ENCODE measurements at places on chromosomes 13 and 19. TPM values are rescaled to one million over a fixed set of nuclear protein-coding genes. Genes with fewer than 3 reads are reported as not detected.

The FGF21 gene
- not detected for total RNA-seq

The PSG1 gene
- 1.7 TPM for total RNA-seq

The SYCN gene
- total RNA-seq: not detected

The IL12RB1 gene
- total RNA-seq: 0.33 TPM

The MCEMP1 gene
- total RNA-seq: not detected

The ACER1 gene
- not detected for total RNA-seq

The RUBCNL gene
- 2.7 TPM for total RNA-seq

The DAND5 gene
- 0.13 TPM for total RNA-seq

The CATSPERD gene
- total RNA-seq: not detected

The CRTC1 gene
- 5.3 TPM for total RNA-seq

The TRIM13 gene
- 17.7 TPM for total RNA-seq

The ZNF77 gene
- total RNA-seq: 3.3 TPM

The HNRNPA1L2 gene
- 3.1 TPM for total RNA-seq

The SIGLEC12 gene
- not detected for total RNA-seq

The PDX1 gene
- total RNA-seq: not detected

All from smooth muscle cell of the pulmonary artery (primary cell).